ENCODE measurements at places on chromosomes 7 and 10.

GRCh38 chr7:132053871-132054270 is 497.4 kb upstream of the PODXL start:
- DNase-seq, result no peak

DNA sequence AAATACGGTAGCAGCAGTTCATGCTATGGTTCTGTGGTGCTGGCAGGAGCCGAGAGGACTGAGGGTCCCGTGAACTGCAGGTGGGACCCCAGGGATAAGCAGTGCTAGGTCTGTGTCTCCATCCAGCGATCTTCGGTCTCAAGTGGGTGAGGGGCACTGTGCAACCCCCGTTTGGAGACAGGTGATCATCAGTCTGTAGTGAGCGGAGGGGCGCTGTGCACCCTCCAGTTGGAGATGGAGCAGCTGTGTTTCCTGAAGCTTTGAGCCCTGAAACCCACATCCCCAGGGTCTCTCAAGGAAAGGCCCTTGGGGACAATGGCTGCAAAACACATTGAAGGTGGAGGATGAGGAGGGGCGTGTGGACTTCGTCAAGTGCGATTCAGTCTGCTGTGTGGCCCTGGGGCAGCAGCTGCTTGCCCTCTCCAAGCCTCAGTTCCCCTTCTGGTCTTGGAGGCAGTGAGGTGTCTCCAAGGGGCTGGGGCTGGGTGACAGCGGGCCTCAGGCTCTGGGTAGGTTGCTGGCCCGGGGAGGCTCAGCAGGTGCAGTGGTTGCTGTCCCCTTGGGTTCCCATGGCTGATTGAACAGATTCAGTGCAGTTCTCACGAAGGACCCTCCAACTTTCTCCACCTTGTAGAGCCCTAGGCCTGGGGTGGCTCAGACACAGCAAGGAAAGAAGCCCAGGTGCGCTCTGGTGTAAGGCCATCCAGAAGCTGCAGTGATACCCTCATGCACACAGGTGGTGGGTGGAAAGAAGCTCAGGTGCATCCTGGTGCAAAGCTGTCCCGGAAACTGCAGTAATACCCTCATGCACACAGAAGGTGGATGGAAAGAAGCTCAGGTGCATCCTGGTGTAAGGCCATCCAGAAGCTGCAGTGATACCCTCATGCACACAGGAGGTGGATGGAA is 160.6 kb downstream of the ADARB2 start:
- DNase-seq, result no peak

- DNase-seq, result no peak
Measured at GRCh38 chr10:42970451-42971250, 106.2 kb upstream of the RET start.

- no peak for DNase-seq
Measured at GRCh38 chr7:69756235-69756634, 158.0 kb downstream of the AUTS2 start.

DNA sequence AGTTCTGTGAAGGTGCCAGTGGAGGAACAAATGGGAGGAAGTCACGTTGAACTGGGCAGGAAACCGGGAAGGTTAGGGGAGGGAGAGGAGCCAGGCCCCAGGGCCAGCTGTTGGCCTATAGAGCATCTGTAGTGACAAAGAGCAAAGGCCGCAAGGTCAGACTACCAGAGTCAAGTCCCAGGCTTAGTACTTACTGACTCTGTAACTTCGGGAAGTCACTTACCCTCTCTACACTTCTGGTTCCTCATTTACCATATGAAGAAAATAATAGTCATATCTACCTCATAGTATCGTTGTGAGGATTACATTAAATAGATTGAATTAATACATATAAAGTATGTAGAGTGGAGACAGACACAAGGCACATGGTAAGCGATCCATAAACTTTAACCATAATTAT is 101.8 kb upstream of the FZD1 start:
- DNase-seq, result no peak

GRCh38 chr7:83446102-83446669 is 202.8 kb downstream of the SEMA3E start:
- DNase-seq, result no peak

DNA sequence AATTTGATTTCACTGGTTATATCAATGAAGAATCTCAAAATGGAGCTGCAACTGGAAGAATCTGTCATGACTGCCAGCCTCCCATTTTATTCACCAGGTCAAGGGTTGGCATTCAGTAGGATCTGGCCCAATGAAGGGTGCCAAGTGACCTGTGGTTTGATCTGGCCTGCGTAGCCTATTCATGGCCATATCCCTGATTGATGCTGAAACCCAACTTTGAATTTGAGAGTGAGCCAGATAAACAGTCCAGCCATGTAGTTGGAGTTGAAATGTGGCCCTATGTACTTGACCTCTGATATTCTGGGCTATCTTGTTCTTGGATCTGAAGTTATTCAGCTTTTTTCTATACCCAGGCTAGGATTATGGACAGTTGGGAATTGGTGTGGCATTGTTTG is 1.5 kb downstream of the MKLN1 start:
- DNase-seq, result no peak

DNA sequence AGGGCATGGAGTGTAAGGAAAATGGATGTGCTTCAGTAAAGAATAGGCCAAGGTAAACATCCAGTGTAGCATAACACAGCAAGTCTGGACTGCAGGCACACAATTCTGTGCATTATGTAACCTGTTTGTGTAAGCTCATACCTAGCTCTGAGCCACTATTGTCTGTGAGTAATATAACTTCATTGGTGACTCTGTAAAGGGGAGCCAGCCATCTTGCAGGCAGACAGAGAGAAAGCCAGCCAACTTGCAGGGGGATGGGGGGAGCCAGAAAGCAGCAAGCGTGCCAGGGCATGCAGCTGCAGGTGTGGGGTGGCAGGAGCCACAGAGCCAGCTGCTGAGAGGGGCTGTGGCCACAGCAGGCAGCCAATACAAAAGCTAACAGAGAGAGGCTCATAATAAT is 449.2 kb downstream of the IPMK start:
- DNase-seq, result no peak

DNA sequence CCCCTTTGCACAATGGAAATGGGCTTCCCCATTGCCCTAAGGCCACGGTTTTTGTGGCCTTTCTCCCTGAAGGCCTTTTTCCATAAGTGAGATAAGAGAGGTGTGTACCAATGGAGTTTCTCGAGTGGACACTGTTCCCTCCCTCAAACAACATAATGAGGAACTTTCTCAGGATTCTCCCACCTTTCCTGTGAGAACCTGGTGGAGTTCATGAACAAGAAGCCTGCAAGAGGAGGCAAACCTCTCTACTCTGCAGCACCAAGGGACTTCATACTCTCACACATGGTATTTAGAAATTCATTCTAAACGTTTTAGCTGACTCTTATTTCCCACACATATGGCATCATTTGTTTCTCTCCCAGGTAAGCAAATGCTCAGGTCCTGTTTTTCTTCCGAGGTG is 7.3 kb upstream of the RBM33 start:
- DNase-seq, result no peak

- no peak for DNase-seq
Measured at GRCh38 chr10:22646388-22646853, 68.0 kb downstream of the PIP4K2A start.

- no peak for DNase-seq
Measured at GRCh38 chr10:46268076-46268881, 18.5 kb upstream of the ANTXRL start.

DNA sequence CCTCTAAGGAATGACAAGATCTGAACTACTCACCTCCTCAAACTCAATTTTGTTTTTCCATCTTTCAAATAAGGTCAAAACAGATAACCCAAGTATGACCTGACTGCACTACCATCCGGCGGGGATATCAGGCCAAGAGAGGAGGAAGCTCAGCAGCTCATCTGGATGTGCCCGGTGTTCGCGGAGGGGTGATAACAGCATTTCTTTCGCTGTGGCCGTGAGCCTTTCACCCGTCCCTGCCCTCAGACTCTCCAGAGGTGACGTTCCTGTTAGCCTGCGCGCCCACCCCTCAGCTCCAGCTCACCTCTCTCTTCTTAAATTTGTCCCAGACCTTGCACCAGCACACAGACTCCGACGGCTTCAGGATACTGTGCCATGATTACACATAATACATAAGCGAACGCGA is 526 bp downstream of the ZNF248 start:
- peak; percentile 25 for DNase-seq

GRCh38 chr10:48504141-48504885 is 100.6 kb downstream of the ARHGAP22 start:
- no peak for DNase-seq

DNA sequence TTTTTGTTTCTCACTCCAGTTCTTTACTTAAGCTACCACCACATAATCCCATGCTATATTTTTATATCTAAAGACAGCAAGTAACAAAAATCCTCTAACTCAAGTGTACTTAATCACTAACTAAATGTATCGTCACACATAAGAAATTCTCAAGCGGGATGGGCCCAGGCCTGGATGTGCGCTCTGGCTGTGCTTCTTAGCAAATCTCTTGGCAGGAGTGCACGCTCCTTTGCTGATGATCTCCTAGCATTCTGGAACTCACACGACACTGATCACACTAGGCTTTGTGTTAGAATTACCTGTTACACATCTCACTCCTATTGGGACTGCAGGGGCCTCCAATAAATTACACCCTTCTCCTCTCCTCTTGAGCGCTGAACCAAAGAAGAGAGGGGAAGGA is 46.7 kb upstream of the CALD1 start:
- no peak for DNase-seq

DNA sequence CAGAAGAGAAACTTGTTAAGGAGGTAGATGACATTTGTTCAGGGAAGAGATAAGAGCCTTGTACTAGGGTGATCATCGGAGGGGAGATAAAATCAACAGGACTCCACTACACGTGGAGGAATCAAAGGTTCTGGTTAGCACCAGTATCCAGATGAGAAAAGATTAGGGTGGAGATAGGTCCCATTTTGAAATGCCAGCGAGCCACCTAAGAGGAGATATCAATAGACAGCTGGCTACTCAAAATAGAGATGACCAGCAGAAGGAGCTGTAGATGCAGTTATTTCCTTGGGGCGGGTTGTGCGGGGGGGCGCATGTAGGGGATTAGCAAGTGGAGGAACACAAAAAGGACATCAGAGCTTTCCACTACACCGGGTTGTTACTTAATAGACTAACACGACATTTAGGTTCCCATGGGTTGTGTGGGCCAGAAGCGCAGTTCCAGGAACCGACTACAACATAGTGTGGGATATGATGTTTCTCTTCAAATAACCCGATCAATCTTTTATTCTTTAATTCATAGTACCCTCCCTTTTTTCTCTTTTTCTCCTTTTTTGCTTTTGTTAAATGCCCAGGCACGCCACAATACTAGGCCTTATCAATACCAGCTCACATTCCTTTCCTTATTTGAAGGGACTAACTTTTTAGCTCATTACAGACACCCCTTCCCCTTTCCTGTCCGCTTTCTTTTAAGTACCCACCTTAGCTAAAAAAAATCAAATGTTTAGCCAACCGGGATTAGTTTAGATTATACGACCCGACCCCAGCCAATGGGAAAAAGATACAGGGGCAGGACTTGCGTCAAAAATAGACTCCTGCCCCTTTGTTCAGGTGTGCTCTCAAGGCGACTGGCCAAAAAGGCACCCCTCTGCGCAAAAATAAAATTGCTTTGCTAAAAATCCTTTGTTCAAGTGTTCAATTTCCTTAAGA is 2.0 kb upstream of the KIF11 start:
- DNase-seq, result no peak

- DNase-seq, result no peak
Measured at GRCh38 chr10:84201244-84201606, 6.9 kb downstream of the CDHR1 start.

GRCh38 chr10:109343293-109343692 is 580.0 kb downstream of the XPNPEP1 start:
- peak; percentile 65 for DNase-seq

DNA sequence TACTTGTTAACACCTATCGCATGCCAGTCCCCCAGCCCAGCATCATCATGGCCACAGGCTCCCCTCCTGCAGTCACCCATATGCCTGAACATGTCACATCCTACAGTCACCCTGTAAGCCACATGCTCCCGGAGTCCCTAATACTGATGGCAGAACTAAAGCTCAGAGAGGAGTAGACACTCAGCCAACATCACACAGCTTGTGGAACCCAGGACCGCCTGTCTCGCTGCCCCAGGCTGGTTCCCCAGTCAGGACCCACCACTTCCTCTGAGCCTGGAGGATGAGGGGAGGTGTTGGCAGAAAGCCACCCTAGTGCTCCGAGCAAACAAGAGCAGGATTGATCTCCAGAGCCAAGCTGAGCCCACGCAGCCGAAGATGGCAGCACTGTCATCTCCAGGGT is 85.0 kb upstream of the MYL10 start:
- DNase-seq, result no peak

GRCh38 chr7:80611779-80612178 is 26.7 kb upstream of the CD36 start:
- peak; percentile 51 for DNase-seq

- no peak for DNase-seq
Measured at GRCh38 chr7:51128545-51129435, 187.8 kb downstream of the COBL start.

GRCh38 chr7:84251277-84251781 is 56.7 kb upstream of the SEMA3A start:
- peak; percentile 82 for DNase-seq

DNA sequence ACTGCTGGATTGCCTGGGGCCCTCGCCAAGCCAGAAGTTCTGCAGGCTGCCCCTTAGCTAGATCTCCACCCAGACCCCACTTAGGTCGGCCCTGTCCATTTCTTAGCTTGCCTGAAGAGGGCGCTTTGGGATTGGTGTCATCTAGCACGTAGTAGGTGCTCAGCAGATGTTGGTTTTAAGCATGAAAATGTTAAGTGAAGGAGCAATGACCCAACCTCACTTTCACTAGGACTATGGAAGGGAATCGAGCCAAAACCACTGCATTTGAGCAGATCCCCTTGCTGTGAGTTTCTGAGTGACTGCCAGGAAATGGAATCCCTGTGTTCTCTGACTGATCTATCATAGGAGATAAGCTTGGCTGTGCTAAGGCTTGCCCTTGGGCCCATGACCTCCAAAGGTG is 131.7 kb upstream of the EEPD1 start:
- peak; percentile 42 for DNase-seq

GRCh38 chr10:22369434-22370072 is 24.3 kb downstream of the SPAG6 start:
- DNase-seq, result peak; percentile 16

- no peak for DNase-seq
Measured at GRCh38 chr10:28581916-28582315, 49.0 kb downstream of the WAC start.

DNA sequence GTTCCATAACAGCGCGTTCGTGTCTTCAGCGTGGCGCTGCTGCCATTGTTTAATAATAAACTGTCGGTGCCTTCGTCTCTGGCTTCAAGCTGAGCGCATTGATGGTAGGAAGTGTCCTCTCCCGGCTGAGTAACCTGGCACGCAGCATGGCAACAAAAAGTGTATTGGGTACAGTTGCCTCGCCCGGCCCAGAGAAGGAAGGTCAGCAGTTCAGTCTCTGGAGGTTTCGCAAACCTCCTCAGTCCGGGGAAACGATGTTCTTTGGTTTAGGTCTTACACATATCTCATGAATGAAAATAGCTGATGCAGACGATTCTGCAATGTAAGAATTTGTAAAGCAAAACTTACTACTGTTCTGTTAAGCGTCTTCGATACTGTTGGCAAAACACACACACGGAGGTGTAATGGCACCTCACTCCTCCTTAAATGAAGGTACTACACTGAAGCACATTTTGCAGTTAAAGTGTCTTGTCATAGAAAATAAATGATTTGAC is 739 bp upstream of the CCDC186 start:
- DNase-seq, result no peak

- DNase-seq, result peak; percentile 26
Measured at GRCh38 chr10:2619472-2619871, 447.9 kb upstream of the PFKP start.

- DNase-seq, result peak; percentile 99
Measured at GRCh38 chr10:3754727-3755439, 30.1 kb downstream of the KLF6 start.

- DNase-seq, result no peak
Measured at GRCh38 chr7:114835303-114835702, 86.6 kb upstream of the MDFIC start.
